ENCODE measurements at places on chromosomes 7 and 10.
A peak's percentile ranks its signal among the peaks of the same experiment; 100 is the strongest.

GRCh38 chr10:110040767-110041478, 33.1 kb downstream of the ADD3 start:
- DNase-seq = peak; percentile 89

DNA sequence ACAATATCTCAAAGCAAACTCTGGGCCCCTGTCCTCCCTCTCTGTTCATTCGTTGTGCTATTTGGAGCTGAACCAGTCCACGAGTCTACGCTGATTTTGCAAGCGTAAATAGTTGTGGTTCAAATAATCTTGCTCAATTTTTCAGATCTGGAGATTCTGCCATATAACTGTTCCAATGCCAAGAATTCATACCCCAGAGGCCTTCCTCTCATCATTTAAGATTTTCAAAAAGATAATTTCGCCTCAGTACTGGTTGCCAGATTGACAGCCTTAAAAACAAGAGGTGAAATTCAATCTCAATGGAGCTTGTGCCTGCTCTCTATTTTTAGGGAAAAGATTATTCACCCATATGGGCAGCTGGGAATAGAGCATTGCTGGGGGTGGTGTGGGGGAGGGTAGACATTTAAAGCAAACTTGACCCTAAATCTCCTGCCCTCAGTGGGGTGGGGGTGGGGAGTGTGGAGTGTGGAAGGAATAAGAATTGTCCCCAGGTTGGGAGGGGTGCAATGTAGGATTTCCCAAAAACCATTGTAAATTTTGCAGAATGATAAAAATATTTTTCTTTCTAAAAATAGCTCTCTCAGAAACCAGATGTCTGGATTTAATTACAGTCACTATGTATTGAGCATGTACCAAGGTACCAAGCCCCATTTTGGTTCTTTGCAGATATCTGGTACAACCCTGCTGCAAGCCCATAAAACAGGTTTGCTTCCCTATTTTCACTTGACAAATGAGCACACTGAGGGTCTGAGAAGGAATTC, 104.7 kb upstream of the EEPD1 start:
- DNase-seq = no peak

GRCh38 chr10:103895411-103896186, 22.4 kb downstream of the STN1 start:
- DNase-seq = peak; percentile 77

DNA sequence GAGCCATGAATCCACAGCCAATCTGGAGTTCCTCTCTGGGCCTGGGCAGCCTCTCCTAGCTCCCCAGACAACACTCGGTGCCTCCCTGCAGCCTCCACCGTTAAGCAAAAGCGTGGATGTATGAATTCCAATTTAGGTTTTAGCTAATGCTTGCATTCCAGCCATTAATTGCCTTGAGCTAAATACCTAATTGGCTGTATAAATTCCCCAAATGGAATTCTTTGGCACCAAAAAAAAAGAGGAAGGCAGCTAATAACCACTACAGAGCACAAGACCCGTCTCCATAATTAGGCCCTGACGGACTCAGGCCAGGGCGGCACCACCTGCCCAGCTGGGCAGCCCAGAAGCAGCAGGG, 140.5 kb downstream of the PTPRN2 start:
- DNase-seq = no peak

DNA sequence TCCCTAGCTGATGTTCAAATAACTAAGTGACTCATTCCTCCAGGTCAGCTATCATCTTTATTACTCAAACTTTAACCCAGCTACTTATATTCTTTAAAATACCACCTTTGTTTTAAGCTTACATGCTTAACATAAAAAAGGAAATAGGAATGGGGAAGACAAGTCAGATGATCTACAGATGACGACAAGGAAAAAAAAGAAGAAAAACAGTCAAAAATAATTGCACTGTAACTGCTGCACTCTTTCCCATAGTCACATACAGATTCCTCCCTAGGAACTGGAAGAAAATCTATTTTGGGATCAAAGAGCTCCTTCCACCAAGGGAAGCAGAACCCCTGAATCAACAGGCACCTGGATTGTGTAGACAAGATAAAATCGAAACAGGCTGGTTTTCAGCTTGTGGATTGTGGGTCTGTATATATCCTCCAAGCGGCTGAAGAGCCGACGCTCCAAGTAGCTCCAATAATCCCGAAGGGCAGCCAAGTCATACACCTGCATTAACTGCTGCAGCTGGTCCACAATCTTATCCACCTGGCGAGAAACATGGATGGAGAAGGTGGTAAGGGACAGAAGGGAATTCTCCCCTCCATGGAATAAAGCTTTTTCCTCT, 2.0 kb downstream of the WDR91 start:
- DNase-seq = peak; percentile 47

GRCh38 chr7:140176122-140176701, 571 bp downstream of the KDM7A start:
- DNase-seq = no peak

- no peak for DNase-seq
Measured at GRCh38 chr10:46268076-46268881, 18.5 kb upstream of the ANTXRL start.
